ENCODE measurements at places on chromosomes 2 and 18.

DNA sequence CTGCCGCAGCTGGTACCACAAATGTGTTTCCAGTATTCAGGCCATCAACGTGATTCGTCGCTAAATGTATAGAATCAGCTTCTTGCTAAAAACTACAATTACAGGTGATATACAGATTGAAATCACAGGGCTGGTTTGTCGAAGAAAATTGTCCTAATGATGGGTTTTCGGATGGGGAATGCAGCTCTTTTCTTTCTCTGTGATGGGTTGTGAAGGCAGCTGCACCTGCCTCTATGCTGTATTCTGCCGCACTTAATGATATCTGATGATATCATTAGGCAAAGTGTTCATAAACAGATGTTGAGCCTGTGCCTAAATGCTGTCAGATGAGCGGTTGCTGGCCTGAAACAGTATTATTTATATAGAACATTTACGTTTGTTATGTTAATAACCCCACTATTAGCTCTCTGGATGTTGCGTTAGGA is 218.1 kb downstream of the ARHGAP15 start:
- no peak for DNase-seq

DNA sequence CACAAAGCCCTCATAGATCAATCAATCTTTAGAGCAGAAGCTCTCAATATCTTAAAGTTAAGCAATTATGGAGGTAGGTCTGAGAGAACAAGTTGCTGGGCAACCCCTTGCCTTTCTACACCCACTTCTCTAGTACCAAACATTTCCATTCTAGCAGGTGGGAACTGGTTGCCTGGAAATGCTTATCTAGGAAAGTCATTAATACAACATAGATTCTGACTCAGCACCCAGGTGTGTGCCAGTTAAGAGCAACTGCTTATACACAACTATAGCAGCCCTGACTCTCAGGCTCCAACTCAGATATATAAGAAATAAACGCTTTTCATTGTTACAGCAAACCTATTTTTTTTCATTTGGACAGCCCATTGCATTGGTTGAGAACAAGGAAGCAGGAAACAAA is 237.7 kb downstream of the IRS1 start:
- DNase-seq = no peak

DNA sequence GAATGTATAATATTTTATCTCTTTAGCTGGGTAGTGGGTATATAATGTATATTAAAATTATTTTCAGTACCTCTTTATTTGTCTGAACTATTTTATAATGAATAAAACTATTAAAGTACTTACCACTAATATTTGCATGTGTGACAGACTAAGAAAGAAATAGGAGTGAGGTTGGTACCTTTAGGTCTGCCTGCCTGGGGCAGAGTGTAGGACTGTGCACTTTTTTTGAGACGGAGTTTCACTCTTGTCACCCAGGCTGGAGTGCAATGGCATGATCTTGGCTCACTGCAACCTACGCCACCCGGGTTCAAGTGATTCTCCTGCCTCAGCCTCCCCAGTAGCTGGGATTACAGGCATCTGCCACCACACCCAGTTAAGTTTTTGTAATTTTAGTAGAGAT is 18.8 kb downstream of the NCOA1 start:
- no peak for DNase-seq

DNA sequence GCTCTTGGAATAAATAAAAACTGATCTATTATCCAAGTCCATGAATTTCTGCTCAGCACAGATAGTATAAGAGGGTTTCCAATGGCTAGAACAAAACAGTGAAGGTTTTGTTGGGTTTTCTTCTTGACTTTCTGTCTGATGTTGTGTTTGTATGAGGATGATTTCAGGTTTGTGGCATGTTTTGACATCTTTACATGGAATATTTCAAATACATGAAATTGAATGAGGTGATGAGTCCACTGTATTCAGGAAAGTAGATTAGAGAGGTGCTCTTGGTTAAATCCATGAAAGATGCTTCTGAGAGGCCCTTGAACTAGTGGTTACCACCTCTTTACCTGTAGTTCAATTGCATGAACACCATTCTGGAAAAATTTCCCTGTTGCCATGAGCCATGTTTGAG is 84.3 kb downstream of the RAPGEF4 start:
- DNase-seq = no peak

Measured in GM12892 (cell line).